ENCODE measurements at places on chromosomes 1 and 21. TPM values are rescaled to one million over a fixed set of nuclear protein-coding genes. Genes with fewer than 3 reads are reported as not detected.

GFI1 gene
- not detected for total RNA-seq

GRCh38 chr1:92992054-92992453, 30.8 kb upstream of the DIPK1A start:
- no peak for DNase-seq

DNA sequence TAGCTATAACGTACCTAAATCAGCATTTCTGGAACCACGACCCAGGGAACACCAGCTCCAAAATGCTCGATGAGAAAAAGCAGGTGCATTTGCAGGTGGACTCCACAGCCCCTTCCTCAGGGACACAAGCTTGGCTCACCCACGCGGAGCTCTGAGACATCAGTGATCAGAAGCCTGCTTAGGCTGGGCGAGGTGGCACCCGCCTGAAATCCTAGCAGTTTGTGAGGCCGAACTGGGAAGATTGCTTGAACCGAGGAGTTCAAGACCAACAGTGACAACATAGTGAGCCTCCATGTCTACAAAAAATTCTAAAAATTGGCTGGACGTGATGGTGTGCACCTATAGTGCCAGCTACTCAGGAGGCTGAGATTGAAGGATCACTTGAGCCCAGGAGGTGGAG, 2.5 kb upstream of the TSPEAR start:
- peak; percentile 28 for DNase-seq

DNA sequence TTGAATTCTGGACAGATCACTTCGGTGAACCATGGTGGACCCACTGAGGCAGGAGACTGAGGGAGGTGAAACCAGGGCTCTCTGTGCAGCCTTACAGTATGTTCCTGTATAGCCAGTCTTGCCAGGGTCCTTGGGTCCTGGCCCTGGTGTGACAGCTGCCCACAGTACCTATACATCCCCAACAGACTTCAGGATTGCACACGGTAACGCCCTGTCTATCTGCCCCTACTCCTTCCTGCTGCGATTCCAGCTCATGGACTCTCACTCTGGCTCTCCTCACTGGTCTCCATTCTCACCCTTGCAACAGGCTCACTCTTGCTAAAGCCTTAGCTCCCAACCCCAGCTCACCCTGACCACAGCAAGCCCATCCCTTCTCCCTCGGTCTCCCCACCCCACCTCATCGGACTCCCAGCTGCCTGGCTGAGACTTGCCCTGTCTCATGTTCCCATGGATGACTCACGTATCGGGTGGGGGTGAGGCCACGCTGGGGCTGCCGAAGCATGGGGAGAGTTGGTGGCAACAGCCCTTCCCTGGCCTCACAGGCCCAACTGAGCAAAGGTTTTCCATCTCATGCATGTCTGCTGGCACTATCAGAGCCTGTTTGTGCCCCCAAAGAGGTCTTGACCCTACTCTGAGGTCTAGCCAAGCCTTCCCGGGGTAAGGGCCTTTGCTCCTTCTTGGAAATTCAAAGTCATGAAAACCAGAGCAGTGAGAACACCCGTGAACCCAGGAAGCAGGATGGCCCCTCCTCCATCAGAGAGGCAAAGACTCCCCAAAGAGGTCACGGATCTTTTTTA, 7.1 kb downstream of the PHLDA3 start:
- DNase-seq, result peak; percentile 86

PIGR gene
- 0.53 TPM for total RNA-seq

DNA sequence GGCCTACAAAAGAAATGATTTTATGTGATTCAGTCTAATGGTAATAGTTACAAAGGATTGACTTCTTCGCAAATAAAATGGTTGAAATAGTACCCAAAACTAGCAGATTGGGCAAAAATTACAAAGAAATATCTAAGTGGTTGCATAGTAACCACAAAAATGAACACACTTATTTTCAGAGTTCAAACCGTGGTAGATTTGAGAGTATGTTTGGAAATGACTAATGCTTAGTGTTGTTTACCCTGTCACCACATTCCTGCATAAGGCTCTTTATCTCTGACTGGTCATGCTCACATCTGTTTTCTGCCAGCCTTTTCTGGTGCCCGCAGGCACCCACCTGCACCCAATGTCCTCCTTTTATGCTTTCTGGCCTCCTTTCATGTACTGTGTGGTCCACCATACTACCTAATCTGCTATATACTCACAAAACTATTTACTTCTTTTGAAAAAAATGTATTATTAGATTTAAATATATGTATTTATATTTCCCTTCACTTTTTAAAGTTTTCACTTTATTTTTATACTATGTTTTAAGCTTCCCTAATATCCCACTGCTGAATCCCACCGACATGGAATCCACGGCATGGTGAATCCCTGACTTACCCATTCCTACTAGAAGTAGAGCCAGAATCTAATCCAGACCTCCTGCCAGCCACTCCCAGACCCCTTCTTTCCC, 30.3 kb downstream of the PTPRC start:
- DNase-seq, result no peak

NHLH1 gene
- total RNA-seq, result not detected

DNA sequence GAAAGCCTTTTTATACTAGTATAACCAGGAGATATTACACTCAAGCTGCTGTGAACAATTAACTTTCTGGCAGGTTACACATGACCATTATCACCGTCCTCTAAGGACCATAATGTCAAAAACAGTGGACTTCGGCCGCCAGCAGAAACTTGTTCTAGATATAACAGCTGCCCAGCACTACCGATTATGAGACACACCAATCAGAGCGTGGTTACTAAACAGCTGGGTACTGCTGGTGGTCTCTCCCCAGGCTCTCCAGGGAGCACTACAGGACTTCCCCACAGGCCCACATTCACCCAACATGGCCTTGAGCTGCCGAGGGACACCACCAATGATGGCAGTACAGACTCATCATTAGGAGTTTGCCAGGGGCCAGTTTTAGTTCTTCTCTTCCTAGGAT, 57.9 kb upstream of the CTBS start:
- DNase-seq, result no peak

DNA sequence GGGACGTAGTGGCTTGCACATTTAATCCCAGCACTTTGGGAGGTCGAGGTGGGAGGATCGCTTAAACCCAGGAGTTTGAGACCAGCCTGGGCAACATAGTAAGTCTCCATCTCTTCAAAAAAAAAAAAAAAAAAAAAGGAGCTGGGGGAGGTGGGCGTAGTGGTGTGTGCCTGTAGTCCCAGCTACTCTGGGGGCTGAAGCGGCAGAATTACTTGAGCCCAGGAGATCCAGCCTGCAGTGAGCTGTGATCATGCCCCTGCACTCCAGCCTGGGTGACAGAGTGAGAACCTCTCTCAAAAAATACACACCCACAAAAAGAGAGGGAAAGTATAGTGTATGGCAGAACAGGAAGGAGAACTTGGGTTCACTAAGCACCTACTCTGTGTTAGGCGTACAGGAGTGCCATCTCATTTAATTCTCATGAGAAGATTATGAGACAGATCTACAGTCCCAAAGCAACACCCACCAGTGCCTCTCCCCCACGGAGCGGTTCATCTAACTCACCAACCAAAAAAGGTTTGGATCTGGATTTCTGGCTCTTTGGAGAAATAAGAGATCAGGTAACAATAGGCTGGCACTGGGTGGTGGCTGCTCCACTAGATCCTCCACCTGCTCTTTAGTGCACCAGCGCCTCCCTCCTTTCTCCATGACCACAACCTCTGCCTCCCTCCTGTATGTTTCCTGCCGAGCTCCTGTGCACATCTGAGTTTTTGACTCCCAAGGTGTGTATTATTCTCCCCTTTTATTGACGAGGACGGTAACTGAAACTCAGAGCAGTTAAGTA, 1.4 kb upstream of the TRAF5 start:
- no peak for DNase-seq

DNA sequence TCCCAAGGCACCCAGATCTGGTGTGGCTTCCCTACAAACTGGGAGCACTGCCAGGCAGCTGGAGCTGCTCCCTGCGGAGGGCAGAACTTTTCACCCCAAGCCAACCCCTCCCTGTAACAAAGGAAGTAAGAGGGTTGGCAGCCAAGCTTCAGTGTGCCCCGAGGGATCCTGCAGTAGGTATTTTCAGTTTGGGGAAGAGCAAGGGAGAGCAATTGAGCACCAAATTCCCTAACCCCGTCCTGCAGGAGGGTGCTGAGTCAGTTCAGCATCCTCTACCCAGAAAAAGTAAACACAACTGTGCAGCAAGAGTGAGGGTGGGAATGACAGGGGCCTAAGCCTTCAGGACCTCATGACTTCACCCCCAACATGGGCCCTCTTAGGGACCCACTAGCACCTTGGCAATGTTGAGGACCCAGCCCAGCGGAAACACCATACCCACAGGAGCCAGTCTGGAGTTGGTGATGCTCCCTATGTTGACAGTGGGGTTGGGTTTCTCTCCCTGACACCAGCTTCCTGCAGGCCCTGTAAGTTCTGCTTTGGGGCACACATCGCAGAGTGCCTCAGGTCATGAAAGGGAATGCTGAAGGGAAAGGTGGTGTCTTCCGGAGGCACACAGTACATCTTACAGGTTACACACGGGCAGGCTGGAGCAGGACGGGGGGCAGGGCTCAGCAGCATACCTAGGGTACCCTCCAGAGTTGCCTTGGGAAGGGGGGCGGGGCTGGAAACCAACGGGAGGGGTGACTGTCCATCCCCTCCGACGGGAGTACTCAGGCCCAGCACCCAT, 14.8 kb downstream of the SH3BP5L start:
- no peak for DNase-seq

RGS8 gene
- not detected for total RNA-seq

- DNase-seq, result no peak
Measured at GRCh38 chr1:230072296-230072695, 5.3 kb downstream of the GALNT2 start.

GRCh38 chr1:152928671-152929070, 18.3 kb upstream of the SPRR5 start:
- DNase-seq, result no peak

- DNase-seq, result no peak
Measured at GRCh38 chr1:40868051-40868723, 6.0 kb upstream of the CITED4 start.

DNA sequence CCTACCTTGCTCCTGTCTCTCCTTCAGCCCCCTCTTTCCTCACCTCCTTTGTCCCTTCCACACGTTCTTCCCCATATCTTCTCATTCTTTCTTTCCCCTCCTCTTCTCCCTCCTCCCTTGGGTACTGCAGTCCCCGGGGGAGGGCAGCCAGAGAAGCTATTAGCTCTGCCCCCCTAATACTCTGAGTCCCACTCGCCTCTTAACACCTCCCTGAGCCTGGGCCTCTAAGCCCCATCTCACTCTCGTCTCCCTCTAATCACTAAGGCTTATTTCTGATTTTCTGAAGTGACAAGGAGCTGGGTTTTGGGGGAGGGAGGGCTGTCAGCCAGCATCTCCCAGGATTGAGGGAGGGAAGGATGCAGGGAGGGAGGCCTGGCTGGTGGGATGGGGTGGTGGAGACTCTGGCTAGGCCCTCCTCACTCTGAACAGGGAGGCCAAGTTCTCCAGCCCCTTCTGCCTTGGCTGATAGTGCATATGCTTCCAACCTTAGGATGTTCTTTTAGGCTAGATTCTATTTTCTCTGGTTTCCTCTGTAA, 25.6 kb upstream of the DMBX1 start:
- no peak for DNase-seq

- no peak for DNase-seq
Measured at GRCh38 chr1:19771350-19771749, 28.4 kb downstream of the TMCO4 start.

GRCh38 chr1:34361121-34361520, 184.4 kb downstream of the C1orf94 start:
- DNase-seq, result no peak

DNA sequence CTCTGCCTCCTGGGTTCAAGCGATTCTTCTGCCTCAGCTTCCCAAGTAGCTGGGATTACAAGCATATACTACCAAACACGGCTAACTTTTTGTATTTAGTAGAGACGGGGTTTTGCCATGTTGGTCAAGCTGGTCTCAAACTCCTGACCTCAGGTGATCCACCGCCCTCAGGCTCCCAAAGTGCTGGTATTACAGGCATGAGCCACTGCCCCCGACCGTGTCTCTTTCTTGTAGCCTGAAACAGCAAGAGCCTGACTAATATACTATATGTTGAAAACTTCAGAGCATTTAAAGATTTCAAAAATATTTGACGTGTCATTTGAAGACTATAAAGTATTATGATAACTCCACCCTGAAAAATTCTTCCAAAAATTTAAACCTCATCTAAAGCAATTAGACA, 71.7 kb upstream of the ZNF648 start:
- no peak for DNase-seq

DNA sequence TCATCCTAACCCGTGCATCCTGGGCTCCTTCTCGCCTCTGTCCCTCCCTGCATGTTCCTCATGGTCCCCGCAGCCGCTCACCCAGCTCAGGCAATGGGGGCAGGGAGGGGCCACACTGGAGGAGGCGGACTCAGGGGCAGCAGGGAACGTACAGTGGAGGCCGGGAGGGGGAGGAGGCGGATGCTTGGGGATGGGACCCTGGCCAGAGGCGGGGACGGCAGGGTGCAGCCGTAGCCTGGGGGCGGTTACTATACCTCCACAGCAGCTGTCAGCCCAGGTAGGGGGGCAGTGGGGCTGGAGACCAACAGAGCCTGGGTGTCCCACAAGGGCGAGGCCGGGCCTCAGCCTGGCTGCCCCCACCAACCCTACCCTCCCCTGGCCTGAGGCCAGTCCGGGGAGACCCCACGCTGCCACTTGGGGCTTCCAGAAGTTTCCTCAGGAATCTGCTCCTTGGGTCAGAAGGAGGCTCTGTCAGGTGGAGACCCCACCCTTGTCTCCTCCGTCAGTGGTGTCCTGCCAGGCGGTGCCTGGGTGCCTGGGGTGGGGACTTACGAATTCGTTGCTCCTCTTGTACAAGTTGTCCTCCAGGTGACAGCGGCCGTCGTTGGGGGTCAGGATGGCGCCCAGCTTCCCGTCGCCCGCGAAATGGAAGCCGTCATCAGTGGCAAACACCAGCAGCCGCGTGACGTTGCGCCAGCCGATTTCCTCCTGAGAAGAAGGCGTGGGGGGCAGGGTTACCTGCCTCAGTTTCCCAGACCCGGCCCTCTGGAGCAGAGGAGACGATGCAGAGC, 20.7 kb downstream of the ITGB2 start:
- DNase-seq, result no peak

- DNase-seq, result no peak
Measured at GRCh38 chr1:29632806-29633615, 396.7 kb downstream of the PTPRU start.

Data from ascending aorta (tissue), 2 donors.